ENCODE measurements at places on chromosomes 2 and 18. TPM values are rescaled to one million over a fixed set of nuclear protein-coding genes. Genes with fewer than 3 reads are reported as not detected.

GRCh38 chr2:108271691-108272253 lies 16.9 kb upstream of the SULT1C2 start:
- DNase-seq, result no peak
- H3K4me3 ChIP-seq, result peak overlapping the region; percentile 14
- H3K4me1 ChIP-seq, result peaks cover 15% of the 10 kb centered on the region
- H3K27me3 ChIP-seq, result no peaks in the 10 kb centered on the region
- H3K27ac ChIP-seq, result peak overlapping the region; percentile 79

GRCh38 chr2:97714950-97715652 lies 1.7 kb downstream of the ZAP70 start:
- H3K27ac ChIP-seq, result no peak overlapping the region
- no peak for DNase-seq
- H3K27me3 ChIP-seq, result no peaks in the 10 kb centered on the region
- no peaks in the 10 kb centered on the region for H3K36me3 ChIP-seq

GRCh38 chr2:222730366-222730999 lies 59.0 kb downstream of the MOGAT1 start:
- H3K4me3 ChIP-seq, result no peak overlapping the region
- no peaks in the 10 kb centered on the region for H3K36me3 ChIP-seq
- no peaks in the 10 kb centered on the region for H3K27me3 ChIP-seq
- DNase-seq, result no peak

DNA sequence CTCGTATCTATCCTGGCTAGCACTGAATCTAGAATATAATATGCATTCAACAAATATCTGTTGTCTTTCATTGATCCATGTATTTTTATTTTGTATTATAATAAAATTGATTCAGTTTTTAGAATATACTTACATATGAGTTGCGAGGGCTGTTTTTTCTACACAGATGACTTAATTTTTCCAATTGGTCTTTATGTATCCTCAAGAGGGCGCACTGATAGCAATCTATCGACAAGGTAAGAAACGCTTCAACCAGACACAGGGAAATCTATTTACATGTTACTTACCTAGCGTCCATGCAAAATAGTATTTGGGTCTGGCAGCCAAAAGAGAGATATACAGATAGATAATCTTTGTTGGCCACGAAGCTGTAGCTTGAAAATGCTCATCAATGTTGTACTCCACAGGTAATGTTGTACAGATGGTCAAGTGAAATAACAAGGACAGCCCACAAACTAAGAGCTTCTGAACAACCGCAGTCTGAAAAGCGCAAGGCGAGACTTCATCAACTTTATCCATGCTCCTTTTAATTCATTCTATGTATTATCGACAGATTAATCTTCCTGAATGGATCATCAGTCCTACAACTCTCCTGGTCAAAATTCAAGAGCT lies 35.5 kb upstream of the KIDINS220 start:
- H3K4me1 ChIP-seq, result no peaks in the 10 kb centered on the region
- H3K36me3 ChIP-seq, result no peaks in the 10 kb centered on the region
- no peak for DNase-seq
- H3K27ac ChIP-seq, result no peak overlapping the region
- H3K4me3 ChIP-seq, result no peak overlapping the region

DNA sequence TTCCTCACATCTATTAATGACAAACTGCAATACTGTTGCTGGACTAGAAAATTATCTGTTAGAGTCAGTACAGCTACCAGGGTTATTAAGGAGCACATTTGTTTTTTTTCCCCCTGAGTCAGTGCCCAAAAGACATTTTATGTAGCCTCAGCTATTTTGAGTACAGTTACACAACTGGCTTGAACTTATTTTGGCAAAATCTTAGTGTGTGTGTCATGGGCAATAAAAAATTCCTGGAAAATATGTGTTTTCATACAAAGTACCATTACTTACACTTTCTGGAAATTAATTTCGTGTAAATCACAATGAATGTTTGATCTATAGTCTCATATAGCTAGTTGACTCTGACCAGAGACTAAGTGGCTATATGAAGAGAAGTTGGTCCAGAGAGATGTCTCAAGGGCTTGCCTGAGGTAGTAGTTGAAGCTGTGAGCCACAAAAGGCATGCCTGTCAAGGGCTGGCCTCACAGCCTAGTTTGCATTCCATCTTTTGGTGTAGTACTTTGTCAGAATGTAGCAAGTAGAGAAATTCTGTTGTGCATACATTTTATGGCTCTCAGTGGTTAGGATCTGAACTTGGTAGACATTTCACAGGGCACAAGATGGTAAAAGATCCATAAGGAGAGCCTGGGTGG lies 283.4 kb downstream of the MTX2 start:
- H3K27ac ChIP-seq, result no peak overlapping the region
- no peaks in the 10 kb centered on the region for H3K36me3 ChIP-seq
- DNase-seq, result no peak
- no peaks in the 10 kb centered on the region for H3K27me3 ChIP-seq
- H3K4me1 ChIP-seq, result peaks cover 11% of the 10 kb centered on the region

DNA sequence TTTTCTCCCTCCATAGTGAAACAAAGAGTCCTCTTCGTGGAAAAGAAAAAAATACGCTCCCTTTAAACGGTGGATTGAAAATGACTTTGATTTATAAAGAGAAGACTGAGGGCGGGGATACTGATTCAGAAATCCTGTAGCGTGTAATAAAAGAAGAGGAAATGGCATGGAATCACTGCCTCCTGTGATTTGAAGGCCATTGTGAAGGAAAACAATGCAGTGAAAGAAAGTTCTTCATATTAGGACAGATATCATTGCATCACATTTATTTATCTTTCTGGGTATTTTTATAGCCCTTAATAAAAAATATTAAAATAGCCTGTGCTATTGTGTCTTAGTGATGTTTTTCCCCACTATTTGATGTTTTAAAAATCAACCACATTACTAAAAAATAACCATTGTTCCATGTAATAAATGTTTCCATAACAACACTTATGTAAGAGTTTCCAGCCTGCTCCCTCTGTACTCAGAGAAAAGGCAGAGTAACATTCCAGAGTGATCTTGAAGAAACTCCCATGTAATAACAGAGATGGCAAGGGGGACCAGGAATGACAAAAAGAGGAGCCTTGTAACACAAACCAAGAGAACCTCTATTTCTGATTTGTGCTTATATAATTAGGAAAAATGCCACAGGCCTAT lies 8.0 kb downstream of the MRPL33 start:
- DNase-seq, result no peak
- peaks cover 8% of the 10 kb centered on the region for H3K36me3 ChIP-seq
- H3K27ac ChIP-seq, result peak overlapping the region; percentile 73
- no peaks in the 10 kb centered on the region for H3K27me3 ChIP-seq
- H3K4me3 ChIP-seq, result no peak overlapping the region

DNA sequence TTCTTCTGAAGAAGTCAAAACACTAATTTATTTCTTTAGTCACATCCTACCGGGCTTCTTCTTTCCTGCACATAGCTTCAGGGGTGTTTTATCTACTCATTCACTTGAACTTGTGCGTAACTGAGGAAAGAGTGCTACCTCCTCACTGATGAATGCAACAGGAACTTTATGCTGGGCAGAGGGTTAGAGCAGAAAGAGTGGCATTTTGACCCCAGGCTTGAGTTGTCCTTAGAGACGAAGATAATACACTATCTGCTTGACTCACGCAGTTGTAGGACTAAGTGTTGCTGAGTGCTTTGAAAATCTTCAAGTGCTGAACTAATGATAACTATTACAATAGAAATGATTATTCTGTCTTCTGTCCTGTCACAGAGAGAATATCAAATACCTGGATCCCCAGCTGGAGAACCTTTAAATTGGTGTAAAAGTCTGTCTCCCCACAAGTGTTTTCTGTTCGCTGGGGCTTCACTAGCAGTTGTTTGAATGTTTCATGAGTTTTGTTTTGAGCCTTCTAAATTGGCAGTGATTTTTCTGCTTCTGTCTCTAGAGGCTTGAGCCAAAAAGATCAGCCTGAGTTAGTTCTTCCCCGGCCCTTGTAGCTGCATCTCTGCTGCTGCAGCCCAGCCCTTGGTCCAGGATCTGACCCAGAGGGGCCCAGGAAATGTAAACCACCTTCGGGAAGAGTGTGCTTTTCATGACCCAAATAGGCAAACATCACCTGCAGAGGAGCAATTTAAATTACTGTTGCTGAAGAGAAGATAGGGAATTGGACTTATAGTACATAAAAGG lies 86.3 kb upstream of the LGALSL start:
- H3K4me1 ChIP-seq, result no peaks in the 10 kb centered on the region
- H3K36me3 ChIP-seq, result no peaks in the 10 kb centered on the region
- DNase-seq, result peak; percentile 62
- no peak overlapping the region for H3K27ac ChIP-seq

- no peaks in the 10 kb centered on the region for H3K36me3 ChIP-seq
- no peak overlapping the region for H3K4me3 ChIP-seq
- no peaks in the 10 kb centered on the region for H3K27me3 ChIP-seq
- H3K27ac ChIP-seq, result no peak overlapping the region
- H3K4me1 ChIP-seq, result no peaks in the 10 kb centered on the region
Observed at GRCh38 chr2:194867328-194867727, 789.7 kb upstream of the SLC39A10 start.

GRCh38 chr2:191653667-191654391 lies 24.1 kb upstream of the NABP1 start:
- no peak overlapping the region for H3K4me3 ChIP-seq

- H3K4me3 ChIP-seq, result peak overlapping the region; percentile 80
- H3K4me1 ChIP-seq, result peaks cover 59% of the 10 kb centered on the region
- DNase-seq, result no peak
Observed at GRCh38 chr18:23453680-23454058, 582 bp downstream of the RIOK3 start.

DNA sequence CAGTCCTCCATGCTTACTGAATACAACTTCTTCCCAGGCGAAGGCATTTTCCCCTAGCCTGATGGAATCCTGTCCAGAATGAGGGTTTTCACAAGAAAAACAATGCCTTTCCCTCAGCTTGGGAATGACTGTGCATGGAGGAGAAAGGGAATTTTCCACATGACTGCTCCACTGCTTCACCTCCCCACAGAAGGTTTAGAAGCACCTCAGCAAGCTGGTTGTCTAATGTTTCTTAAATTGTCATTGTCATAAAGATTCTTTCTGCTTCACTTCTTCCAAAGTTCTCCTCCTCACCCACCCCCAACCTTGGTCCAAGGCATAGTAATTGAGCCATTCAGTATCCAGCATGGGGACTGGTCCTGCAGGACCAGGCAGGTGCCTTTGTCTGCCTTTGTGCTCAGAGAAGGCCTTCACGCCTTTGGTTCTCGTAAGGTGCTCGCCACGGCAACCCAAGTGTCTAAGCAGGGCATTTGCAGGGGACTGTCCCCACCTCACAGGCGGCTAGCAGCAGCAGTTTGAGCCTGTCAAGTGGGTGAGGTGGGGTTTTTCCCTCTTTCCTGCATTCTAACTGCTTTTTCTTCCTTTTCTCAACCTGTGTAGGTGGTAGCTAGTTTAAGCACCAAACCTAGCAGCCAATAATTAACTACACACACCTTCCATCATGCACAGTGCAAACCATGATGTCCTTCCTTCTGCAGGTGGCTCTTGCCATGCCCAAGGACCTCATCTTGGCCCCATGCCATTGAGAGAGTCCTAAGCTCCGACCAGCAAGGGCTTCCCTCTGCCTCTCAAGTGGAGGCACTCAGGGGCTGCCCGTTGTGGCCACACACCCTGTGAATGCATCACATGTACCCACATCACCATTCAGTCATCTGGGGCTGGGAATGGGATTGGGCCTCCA lies 65.7 kb upstream of the BCL2L11 start:
- H3K4me1 ChIP-seq, result no peaks in the 10 kb centered on the region
- H3K27me3 ChIP-seq, result no peaks in the 10 kb centered on the region
- no peak for DNase-seq
- H3K36me3 ChIP-seq, result no peaks in the 10 kb centered on the region

DNA sequence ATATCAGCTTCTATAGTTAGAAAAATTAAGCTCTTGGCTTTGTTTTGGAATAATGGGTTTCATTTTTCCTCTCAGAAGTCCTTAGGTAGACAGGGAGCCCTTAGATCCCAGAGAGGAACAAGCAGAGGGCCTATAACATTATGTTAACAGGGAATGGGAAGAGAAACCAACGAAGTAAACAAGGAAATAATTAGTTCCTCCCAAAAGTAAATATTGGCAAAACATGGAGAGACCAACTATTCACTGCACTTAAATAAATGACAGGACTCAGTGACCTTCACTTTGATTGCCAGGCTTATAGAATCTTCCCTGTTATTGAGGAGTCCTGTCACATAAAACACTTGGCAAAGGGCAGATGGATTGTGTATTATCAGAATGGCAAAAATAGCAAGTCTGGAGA lies 5.3 kb downstream of the CRIM1 start:
- peaks cover 73% of the 10 kb centered on the region for H3K4me1 ChIP-seq
- H3K36me3 ChIP-seq, result no peaks in the 10 kb centered on the region
- H3K4me3 ChIP-seq, result no peak overlapping the region
- no peaks in the 10 kb centered on the region for H3K27me3 ChIP-seq
- no peak for DNase-seq

- no peaks in the 10 kb centered on the region for H3K27me3 ChIP-seq
- H3K4me1 ChIP-seq, result no peaks in the 10 kb centered on the region
- no peak overlapping the region for H3K4me3 ChIP-seq
- H3K36me3 ChIP-seq, result no peaks in the 10 kb centered on the region
- no peak for DNase-seq
- no peak overlapping the region for H3K27ac ChIP-seq
Observed at GRCh38 chr2:82165377-82165776, 1860.8 kb upstream of the LRRTM1 start.

- no peak overlapping the region for H3K27ac ChIP-seq
- H3K4me3 ChIP-seq, result no peak overlapping the region
- H3K27me3 ChIP-seq, result no peaks in the 10 kb centered on the region
- no peaks in the 10 kb centered on the region for H3K36me3 ChIP-seq
- no peak for DNase-seq
Observed at GRCh38 chr2:145592361-145592760, 1072.4 kb upstream of the ZEB2 start.

DNA sequence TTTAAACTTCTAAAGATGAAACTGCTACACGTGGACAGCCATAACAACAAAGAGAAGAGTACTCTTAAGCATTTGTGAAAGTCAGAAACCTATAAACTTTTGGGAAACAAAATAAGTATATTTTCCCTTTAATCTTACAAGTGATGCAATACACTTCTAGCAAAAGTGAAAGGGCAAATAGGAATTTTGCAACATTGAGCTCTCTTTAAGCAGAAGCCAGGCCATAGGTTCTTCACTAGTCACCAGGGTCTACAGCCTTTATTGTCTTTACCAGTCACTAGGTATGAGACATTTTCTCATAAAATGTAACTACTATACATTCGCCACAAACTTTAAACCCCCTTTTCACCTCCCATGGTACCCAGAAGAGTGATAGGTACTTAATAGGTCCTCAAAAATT lies 37.5 kb downstream of the SCN1A start:
- H3K4me1 ChIP-seq, result no peaks in the 10 kb centered on the region
- no peak overlapping the region for H3K27ac ChIP-seq
- no peak overlapping the region for H3K4me3 ChIP-seq
- no peaks in the 10 kb centered on the region for H3K27me3 ChIP-seq
- no peak for DNase-seq
- H3K36me3 ChIP-seq, result no peaks in the 10 kb centered on the region

GRCh38 chr2:188852772-188853171 lies 121.4 kb upstream of the COL3A1 start:
- peaks cover 6% of the 10 kb centered on the region for H3K4me1 ChIP-seq
- no peaks in the 10 kb centered on the region for H3K27me3 ChIP-seq
- DNase-seq, result no peak
- no peak overlapping the region for H3K4me3 ChIP-seq
- H3K27ac ChIP-seq, result peak overlapping the region; percentile 26

Gene IRS1
- total RNA-seq, result 16.9 TPM

Gene VAMP5
- 42.5 TPM for total RNA-seq

Gene COLEC11
- not detected for total RNA-seq

Gene GPR45
- not detected for total RNA-seq

Gene CEP192
- total RNA-seq, result 17.9 TPM

Measured in vagina (tissue), 2 donors.